Sigmoid colon (tissue), 7 donors: ENCODE measurements at places on chromosomes 2 and 18.
A peak's percentile ranks its signal among the peaks of the same experiment; 100 is the strongest.

GRCh38 chr2:148726228-148726627 lies 81.7 kb downstream of the EPC2 start:
- no peak for DNase-seq

- DNase-seq: no peak
Observed at GRCh38 chr18:32343634-32344033, 127.0 kb downstream of the GAREM1 start.

- DNase-seq: peak; percentile 92
Observed at GRCh38 chr2:26184555-26185303, 11.8 kb downstream of the GAREM2 start.

- no peak for DNase-seq
Observed at GRCh38 chr2:39484206-39484605, 47.1 kb upstream of the MAP4K3 start.
